ENCODE measurements at places on chromosomes 16 and 17.

DNA sequence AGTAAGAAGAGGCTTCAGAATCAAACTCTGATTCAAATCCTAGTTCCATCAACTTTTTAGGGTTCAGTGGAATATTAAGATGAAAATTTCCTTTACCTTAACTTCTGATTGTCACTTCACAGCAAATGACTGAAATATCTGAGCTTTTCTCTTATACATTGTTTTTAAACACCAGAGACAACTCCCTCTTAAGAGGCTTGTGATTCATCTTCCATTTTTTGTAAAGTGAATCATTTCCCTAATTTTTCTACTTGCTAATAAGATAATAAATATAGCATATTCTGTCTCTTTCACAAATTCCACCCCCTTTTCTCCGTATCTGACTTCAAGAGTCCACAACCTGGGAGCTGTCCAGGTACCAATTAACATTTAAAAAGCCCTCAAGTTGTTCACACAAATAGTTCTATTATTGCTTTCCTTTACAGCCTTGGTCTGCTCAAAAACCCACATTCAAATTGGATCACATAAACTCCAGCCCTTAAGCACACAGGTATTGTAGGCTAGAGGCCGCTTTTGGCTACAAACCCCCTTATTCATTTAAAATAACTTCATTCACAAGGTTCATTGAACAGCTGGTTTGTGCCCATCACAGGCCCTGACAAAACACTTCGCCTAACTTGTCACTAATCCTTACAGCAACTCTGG, 14.1 kb upstream of the UTP6 start:
- no peak for DNase-seq

DNA sequence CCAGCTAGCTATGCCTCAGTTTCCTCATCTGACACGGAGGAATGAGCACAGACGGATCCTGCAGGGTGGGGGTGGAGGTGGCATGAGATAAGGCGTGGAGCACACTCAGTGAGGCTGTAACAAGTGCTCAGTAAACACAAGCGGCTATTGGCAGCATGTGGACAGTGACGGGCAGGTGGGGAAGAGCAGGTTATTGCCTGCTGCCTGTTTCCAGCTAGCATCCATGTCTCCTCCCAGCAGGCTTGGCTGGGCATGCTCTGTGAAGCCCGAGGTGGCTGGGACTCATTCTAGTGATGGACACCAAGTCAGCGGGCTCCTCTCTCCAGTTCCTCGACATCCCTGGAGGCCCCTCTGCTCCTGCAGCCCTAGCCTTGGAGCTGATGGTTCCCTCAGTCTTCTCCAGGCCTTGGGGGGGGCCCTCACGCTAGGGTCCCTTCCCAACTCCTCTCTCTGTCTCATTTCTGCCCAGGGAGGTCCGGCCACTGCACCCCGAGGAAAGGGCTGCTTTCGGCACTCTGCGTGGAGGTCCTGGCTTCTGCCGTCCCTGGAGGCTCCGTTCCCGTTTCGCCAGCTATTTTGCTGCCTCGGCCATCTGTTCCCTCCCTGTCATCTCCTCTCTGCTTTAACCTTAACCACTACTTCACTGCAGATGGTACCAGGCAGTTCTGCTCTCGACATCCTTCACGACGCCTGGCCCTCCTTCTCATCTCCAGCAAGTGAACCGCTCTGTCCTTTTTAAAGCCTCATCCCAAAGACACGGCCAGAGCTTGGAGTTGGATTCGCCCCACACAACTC, 6.2 kb downstream of the RTN4RL1 start:
- no peak for DNase-seq

GRCh38 chr17:82235775-82236141, 6.9 kb downstream of the SLC16A3 start:
- DNase-seq, result no peak

DNA sequence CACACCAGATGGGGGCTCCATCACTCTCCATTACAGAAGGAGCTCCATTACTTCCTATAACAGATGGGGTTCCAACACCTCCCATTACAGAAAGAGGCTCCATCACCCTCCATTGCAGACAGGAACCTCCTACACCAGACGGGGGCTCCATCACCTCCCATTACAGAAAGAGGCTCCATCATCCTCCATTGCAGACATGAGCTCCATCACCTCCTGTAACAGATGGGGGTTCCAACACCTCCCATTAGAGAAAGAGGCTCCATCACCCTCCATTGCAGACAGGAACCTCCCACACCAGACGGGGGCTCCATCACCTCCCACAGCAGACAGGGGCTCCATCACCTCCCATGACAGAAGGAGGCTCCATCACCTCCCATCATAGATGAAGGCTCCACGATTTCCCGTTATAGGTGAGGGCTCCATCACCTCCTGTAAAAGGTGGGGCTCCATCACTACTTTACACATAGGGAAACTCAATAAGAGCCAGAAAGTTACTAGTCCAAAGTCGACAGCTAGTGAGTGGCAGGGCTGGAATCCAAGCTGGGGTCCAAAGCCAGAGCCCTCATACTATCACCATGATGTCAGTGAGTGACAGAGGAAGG, 224.8 kb downstream of the RBFOX3 start:
- DNase-seq, result no peak

GRCh38 chr16:84532855-84533486, 28.5 kb upstream of the MEAK7 start:
- DNase-seq, result no peak

DNA sequence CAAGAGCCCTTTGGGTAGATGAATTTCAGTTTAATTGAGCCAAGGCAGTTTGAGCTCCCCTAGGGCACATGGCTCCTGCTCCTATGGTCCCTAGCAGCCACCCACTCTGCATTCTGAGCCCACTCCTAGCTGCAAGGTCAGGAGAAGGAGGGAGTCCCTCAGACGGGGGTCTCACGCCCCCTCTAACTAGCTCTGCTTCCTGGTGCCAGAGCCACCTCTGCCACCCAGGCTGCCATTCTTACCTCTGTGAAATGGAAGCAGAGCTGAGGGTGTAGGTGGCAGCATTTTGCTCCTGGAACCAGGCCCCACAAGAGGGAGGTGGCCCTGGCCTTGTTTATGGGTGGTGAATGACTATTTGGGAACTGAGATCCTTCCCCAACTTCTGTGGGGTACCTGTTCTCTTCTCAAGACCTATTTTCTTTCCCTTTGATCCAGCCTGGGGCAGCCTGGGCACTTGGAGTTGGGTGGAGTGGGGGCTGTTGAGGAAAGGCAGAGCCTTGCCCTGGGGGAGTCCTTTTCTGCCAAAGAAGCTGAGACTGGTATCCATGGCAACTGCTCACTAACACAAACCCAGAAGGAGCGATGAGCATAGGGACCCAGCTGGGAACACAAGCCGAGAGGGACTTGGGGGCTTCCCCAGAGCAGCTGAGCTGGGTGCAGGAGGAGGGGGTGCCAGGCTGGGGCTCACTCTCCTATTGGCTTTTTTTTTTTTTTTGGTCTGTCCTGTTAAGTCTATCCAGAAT, 4.8 kb downstream of the SPNS2 start:
- no peak for DNase-seq

GRCh38 chr16:53601961-53602360, 99.0 kb upstream of the AKTIP start:
- no peak for DNase-seq

- no peak for DNase-seq
Observed at GRCh38 chr16:24255456-24256371, at the start of gene CACNG3. Gene CACNG3, plus strand, starts transcription at chr16:24256335. Its CDS starts 420 bp downstream, at chr16:24256755.

DNA sequence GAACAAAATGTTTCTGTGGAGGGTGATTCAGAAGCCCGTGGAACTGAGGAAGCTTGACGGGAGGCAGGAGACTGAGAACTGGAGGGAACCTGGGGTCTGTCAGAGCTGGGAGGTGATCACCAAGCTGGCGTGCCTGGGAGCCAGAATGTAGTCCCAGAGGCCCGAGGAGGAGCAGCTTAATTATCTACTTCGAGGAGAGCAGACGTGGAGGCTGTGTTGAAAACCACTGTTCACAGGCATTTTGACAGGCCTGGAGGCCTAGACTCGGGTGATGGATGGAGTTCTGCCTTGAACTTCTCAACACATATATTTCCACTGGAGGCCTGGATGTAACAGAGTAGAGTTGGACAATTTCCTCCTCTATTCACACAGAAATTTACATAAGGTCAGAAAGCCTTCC, 177.7 kb upstream of the SALL1 start:
- no peak for DNase-seq

- DNase-seq, result no peak
Observed at GRCh38 chr17:75345514-75346167, 56.4 kb upstream of the SLC25A19 start.

DNA sequence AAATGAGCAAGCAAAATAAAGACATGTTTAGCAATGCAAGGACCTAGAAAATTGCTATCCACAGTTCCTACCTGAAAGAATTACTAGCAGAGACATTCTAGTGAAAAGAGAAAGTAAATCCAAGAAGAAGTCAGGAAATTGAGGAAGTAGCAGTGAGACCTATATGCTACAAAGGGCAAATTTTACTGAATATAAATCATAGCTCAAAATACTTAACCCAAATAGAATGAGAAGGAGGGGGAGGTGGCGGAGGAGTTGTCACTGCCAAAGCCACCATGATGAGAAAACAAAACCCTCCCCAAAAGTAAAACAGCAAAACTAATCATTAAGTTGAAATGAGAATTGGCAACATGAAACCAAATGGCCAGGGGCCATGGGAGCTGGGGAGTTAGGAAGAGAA, 39.3 kb downstream of the PITPNM3 start:
- DNase-seq, result no peak

DNA sequence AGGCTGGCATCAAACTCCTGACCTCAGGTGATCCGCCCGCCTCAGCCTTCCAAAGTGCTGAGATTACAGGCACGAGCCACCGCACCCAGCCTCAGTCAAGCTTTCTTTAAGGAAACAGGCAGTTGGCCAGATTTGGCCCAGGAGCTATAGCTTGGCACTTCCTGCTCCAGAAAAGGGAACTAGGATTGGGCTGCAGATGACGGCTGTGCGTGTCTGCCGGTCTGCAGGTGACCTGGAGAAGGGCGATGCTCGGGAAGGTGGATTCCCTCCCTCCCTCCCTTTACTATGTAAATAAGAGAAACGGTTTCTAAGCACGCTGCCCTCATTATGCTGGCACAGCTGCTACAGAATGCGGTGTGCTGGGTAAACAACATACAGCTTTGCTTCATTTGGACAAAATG, 215.9 kb downstream of the RPTOR start:
- no peak for DNase-seq

- DNase-seq, result peak; percentile 32
Observed at GRCh38 chr16:4339909-4340308, 11.2 kb downstream of the PAM16 start.

DNA sequence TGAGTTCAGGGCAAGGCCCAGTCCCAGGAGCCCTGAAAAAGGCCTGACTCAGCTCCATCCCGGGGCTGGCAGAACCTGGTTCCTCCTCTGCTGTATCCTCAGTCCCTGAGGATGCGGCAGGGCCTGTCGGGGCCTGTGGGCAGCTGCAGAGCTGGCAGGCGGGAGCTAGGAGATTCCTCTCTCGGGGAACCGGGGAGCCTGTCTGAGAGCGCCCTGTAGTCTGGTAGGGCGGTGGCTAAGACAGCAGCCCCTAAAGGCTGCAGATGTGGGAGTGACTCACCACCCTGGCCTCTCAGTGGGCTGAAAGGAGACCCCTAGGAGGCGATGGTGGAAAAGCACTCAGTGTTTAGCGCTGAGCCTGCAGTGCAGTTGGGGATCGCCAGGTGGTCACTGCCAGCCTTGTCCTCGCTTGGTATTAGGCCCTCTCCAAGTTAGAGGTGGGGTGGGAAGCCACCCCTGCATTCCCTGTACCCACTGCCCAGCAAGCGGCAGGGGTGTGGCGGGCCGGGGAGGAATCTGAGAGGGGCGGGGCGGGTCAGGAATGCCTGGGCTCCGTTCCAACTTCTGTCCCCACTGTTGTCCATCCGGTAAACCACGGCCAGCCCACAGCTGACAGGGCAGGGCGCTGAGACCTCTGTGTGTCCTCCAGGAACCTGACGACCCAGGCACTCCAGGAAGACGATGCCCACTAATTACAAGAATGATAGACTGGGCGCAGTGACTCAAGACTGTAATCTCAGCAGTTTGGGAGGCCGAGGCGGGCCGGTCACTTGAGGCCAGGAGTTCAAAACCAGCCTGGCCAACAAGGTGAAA, 29.5 kb upstream of the CDH1 start:
- DNase-seq, result no peak

GRCh38 chr17:42667088-42667951, 8.2 kb downstream of the TUBG2 start:
- no peak for DNase-seq

DNA sequence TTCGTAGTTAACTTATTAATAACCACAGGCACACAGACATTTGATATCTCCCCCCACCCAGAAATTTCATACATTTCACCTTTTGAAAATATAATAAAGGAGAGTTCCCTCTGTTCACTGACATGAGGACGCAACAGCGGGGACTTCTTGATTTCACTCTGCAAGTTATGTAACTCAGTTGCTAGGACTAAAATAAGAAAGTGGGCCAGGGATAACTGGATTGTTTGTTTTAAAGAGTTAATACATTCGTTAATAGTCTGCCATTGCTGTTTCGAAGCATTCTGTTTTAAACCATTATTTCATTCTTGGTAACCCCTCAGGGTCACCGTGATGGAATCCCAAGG, 1.2 kb downstream of the RHOT1 start:
- no peak for DNase-seq

DNA sequence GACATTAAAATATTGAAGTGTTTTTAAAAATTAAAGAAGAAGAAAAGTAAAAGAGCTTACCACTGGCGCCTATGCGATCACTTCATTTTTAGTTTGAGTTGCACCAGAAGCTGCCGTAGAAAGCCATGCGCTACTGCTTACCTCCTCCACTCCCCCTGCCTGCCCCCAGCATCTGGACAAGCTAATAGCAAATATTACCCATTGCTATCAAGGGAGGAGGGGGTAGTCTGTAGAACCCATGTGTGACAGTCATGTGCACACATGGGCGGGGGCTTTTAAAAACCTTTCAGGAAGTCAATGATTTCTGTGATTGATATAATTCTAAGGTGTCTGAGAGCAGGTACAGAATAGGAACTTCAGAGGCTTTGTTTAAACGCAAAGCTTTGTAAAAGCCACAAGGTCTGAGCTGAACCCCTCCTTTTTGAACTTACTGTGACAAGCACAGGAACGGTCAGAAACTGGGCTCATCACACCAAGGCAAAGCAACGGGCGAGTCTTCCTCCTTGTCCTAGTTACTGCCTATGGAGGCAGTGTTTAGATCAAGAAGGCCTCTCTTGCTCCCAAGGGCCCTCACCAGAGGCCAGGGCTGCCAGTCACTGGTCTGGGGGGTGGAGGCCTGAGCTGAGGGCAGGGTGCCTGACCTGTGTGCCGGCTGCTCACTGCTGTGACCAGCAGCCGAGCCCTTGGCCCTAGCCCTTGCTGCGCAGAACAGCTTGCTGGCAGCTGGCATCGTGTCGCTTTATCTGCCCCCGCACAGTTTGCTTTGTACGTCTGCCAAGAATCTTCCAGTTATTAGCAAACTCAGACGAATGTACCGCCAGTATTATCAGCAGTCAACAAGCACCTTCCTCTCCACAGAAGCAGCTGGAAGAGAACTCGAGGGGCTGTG, 15.0 kb downstream of the GINS2 start:
- peak; percentile 29 for DNase-seq

GRCh38 chr17:76475302-76475701, 7.9 kb downstream of the AANAT start:
- DNase-seq, result no peak

- no peak for DNase-seq
Observed at GRCh38 chr17:49403514-49404289, 11.0 kb downstream of the PHB1 start.

GRCh38 chr17:72390675-72391508, 270.1 kb downstream of the SOX9 start:
- no peak for DNase-seq
